ENCODE measurements at places on chromosomes 3 and 15. TPM values are rescaled to one million over a fixed set of nuclear protein-coding genes. Genes with fewer than 3 reads are reported as not detected.

Gene SATB1
- 8.7 TPM for total RNA-seq

Gene CLDN1
- 1.3 TPM for total RNA-seq

Gene AP4E1
- total RNA-seq, result 10.1 TPM

Gene SEC22C
- 60.8 TPM for total RNA-seq

Gene ATP11B
- total RNA-seq, result 63.7 TPM

Gene SLC25A36
- 63.1 TPM for total RNA-seq

Gene RBP2
- not detected for total RNA-seq

Gene CNTN3
- total RNA-seq, result under 0.01 TPM

Gene MRPL46
- 14.7 TPM for total RNA-seq

Gene BFSP2
- not detected for total RNA-seq

Gene TRANK1
- 13.9 TPM for total RNA-seq

Gene ADAMTS9
- 54.9 TPM for total RNA-seq

Gene SERPINI2
- not detected for total RNA-seq

Gene LRRC31
- total RNA-seq, result not detected

Gene MYO5C
- total RNA-seq, result 36.7 TPM

Gene NANOGP8
- 0.38 TPM for total RNA-seq

Gene PLD1
- total RNA-seq, result 65.4 TPM

Gene IMPG2
- 0.98 TPM for total RNA-seq

Gene PLIN1
- total RNA-seq, result not detected

Gene TRIM59
- 19.9 TPM for total RNA-seq

Gene HACL1
- 29.9 TPM for total RNA-seq

Gene KLF15
- 1.5 TPM for total RNA-seq

Gene SLC15A2
- total RNA-seq, result 0.33 TPM

Gene CDC25A
- total RNA-seq, result 20.9 TPM

Gene SKOR1
- total RNA-seq, result 0.10 TPM

Gene CCDC13
- not detected for total RNA-seq

Gene ITGA11
- total RNA-seq, result 2.6 TPM

Gene FBXO40
- total RNA-seq, result not detected

Gene MESP2
- total RNA-seq, result 0.19 TPM
